Natural killer cell treated with Interleukin-12 subunit alpha and Interleukin-12 subunit beta and Interleukin-15 and Interleukin-18, amount 100 ng/mL, for 72 hours (primary cell): ENCODE measurements at places on chromosomes 3 and 15. TPM values are rescaled to one million over a fixed set of nuclear protein-coding genes. Genes with fewer than 3 reads are reported as not detected.
A peak's percentile ranks its signal among the peaks of the same experiment; 100 is the strongest.

- DNase-seq: no peak
- H3K4me3 ChIP-seq: no peak overlapping the region
- H3K36me3 ChIP-seq: no peaks in the 10 kb centered on the region
Measured at GRCh38 chr3:48370333-48370713, 1.7 kb upstream of the FBXW12 start.

DNA sequence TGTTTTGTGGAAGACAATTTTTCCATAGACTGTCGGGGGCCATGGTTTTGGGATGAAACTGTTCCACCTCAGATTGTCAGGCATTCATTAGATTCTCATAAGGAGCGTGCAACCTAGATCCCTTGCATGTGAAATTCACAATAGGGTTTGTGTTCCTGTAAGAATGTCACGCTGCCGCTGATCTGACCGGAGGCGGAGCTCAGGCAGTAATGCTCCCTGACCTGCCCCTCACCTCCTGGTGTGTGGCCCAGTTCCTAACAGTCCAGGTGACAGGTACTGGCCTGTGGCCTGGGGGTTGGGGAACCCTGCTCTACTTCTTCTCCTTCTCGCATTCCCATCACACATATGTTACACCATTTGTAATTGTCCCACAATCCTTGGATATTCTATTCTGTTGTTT, 11.0 kb downstream of the CHRNA7 start:
- H3K27ac ChIP-seq: no peak overlapping the region
- no peaks in the 10 kb centered on the region for H3K4me1 ChIP-seq
- DNase-seq: no peak
- H3K4me3 ChIP-seq: no peak overlapping the region

DNA sequence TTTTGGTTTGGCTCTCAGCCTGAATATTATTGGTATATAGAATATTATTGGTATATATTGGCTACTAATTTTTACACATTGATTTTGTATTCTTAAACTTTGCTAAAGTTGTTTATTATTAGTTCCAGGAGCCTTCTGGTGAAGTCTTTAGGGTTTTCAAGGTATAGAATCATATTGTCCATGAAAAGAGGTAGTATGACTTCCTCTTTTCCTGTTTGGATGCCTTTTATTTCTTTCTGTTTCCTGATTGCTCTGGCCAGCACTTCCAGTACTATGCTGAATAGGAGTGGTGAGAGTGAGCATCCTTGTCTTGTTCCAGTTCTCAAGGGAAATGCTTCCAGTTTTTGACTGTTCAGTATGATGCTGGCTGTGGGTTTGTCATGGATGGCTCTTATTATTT, 107.3 kb upstream of the LIPC start:
- no peak overlapping the region for H3K27ac ChIP-seq
- H3K4me3 ChIP-seq: no peak overlapping the region
- no peaks in the 10 kb centered on the region for H3K36me3 ChIP-seq
- no peak for DNase-seq
- no peaks in the 10 kb centered on the region for H3K4me1 ChIP-seq

The CNTN3 gene
- total RNA-seq: not detected

The SERPINI2 gene
- not detected for total RNA-seq

DNA sequence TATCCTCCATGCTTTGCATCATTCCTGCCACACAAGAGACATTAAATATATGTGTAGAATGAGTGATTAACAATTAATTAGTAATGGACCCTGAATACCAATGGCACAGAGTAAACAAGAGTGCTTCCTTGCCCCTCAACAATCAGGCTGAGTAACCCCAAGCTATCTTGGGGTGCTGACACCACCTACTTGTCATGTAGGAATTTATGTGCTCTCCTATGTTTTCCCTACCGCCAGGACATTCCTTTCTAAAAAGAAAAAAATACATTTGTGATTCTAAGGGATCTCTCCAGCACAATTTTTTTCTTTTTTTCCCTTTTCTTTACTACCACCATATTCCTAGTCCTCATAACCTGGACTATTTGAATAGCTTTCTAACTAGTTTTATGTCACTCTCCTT, 449.1 kb downstream of the MFSD1 start:
- no peaks in the 10 kb centered on the region for H3K27me3 ChIP-seq
- no peak overlapping the region for H3K4me3 ChIP-seq
- no peak for DNase-seq
- H3K27ac ChIP-seq: no peak overlapping the region
- no peaks in the 10 kb centered on the region for H3K4me1 ChIP-seq

GRCh38 chr3:29144361-29144760, 136.5 kb upstream of the RBMS3 start:
- no peak overlapping the region for H3K27ac ChIP-seq
- no peaks in the 10 kb centered on the region for H3K36me3 ChIP-seq
- H3K4me3 ChIP-seq: no peak overlapping the region

DNA sequence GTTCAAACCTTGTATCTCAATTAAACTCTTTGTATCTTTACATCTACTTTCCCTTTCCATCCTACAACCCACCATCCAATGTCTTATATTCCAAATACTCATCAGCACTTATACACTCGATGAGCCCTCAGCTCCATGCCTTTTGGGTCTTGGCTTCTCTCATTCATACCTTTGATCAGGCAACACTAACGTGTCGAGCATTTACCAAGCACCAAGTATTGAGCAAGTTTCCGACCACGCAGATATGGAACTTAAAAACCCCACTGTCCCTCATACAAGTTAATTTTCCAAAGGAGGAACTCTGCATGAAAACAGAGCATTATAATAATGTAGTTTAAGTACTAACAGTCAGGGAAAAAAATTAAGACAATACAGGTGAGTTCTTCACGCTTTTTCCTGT, 102.8 kb downstream of the IL1RAP start:
- no peaks in the 10 kb centered on the region for H3K27me3 ChIP-seq
- peaks cover 22% of the 10 kb centered on the region for H3K4me1 ChIP-seq
- H3K4me3 ChIP-seq: peak overlapping the region; percentile 59
- no peak for DNase-seq

DNA sequence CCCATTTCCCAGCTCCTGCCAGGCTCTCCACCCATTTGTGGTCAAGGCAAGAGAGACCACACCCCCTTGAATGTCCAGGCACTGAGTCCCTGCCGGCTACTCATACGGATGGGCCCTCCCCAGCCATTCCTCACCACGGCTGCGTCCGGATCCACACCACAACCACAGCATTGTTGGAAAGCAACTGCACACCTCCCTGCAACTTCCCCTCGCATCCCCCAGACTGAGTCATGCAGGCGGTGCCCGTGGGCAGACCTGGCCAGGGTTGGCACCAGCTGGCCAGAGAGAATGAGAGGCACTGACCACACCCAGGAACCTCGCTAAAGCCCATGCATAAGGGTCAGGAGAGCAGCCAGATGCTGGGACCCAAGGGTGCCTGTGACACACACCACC, 30.5 kb downstream of the LOXL1 start:
- peaks cover 12% of the 10 kb centered on the region for H3K4me1 ChIP-seq
- H3K4me3 ChIP-seq: no peak overlapping the region
- H3K36me3 ChIP-seq: no peaks in the 10 kb centered on the region
- H3K27ac ChIP-seq: no peak overlapping the region

The CHDH gene
- 0.39 TPM for total RNA-seq

- H3K36me3 ChIP-seq: no peaks in the 10 kb centered on the region
- H3K27me3 ChIP-seq: peaks cover 12% of the 10 kb centered on the region
- peak overlapping the region; percentile 35 for H3K27ac ChIP-seq
Measured at GRCh38 chr15:101393172-101393571, 96.3 kb downstream of the PCSK6 start.

DNA sequence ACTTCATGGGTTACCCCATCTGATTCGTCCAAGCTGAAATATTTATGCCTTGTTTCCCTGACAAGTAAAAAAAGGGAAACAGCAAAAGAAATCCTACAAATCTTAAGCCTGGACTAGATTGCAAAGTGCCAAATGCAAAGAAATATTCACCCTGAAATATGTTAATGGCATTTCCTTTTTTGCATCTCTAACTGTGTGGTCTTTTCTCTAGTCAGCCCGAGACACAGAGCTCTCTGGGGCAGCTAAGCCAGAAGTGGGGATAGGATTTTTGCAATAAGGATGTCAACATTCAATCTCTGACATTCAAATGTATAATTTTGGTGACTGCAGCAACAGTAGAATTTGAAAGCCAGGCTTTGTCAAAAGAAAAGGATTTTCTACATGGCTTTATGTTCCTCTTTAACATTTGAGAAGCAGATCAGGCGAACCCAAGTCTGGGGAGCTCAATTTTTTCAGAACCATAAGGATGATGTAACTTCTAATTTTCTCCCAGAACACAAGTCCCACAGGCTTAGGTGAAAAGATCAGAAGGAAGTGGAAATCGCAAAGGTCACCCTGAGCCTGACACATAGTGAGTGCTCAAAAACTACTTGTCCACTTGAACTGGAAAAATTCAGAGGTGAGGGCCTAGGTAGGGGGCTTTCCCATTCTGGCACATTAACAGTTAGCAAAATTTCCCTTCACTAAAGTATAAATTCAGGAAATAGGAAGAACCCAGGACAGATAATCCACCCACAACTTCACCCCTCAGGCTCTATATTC, 28.2 kb upstream of the KCNMB3 start:
- no peak for DNase-seq
- no peak overlapping the region for H3K4me3 ChIP-seq
- no peaks in the 10 kb centered on the region for H3K36me3 ChIP-seq
- H3K4me1 ChIP-seq: no peaks in the 10 kb centered on the region
- no peak overlapping the region for H3K27ac ChIP-seq

The TMEM202 gene
- not detected for total RNA-seq

The FOXB1 gene
- total RNA-seq: 0.10 TPM

GRCh38 chr3:128546646-128547045, 53.6 kb upstream of the GATA2 start:
- H3K4me3 ChIP-seq: no peak overlapping the region
- H3K36me3 ChIP-seq: peaks cover 12% of the 10 kb centered on the region
- DNase-seq: no peak

DNA sequence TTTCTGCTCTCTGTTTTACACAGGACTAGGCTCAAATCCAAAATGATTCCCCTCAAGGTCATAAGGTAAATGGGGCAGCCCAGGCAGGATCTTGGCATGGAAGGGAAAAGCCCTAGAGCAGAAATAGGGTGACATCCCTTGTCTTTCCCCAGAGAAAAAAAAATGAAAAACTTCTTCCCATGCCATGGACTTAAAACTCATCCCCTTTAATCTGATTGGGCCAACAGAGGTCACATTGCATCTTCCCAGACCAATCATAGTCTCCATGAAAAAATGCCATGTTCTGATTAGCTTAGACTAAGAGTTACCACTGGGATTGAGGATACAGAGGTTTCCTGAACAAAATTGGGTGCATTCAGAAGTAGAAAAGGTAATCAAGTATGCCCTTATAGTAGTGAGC, 241.3 kb upstream of the LRTM1 start:
- no peaks in the 10 kb centered on the region for H3K36me3 ChIP-seq
- no peak overlapping the region for H3K27ac ChIP-seq
- H3K27me3 ChIP-seq: no peaks in the 10 kb centered on the region
- no peak for DNase-seq
- no peaks in the 10 kb centered on the region for H3K4me1 ChIP-seq

DNA sequence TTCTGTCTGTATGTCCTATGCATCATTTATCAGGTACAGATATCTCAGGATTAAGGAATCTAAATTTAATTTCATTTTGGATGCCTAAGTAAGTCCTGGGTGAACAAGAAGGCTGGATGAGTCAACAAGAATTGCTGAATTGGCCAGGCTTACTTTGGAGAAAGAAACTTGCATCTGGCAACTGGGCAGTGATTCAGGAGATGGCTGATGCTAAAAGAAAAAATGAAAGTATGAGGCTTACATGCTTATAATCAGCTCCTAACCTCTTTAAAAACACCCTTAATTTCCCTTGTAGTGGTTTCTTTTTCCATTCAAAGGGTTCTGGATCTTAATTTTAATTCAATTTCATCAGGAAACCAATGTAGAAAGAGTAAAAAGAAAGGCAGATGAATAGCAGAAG, 228.8 kb upstream of the PEX5L start:
- no peaks in the 10 kb centered on the region for H3K4me1 ChIP-seq
- peaks cover 4% of the 10 kb centered on the region for H3K36me3 ChIP-seq
- no peak overlapping the region for H3K27ac ChIP-seq
- H3K27me3 ChIP-seq: no peaks in the 10 kb centered on the region

The KY gene
- not detected for total RNA-seq

DNA sequence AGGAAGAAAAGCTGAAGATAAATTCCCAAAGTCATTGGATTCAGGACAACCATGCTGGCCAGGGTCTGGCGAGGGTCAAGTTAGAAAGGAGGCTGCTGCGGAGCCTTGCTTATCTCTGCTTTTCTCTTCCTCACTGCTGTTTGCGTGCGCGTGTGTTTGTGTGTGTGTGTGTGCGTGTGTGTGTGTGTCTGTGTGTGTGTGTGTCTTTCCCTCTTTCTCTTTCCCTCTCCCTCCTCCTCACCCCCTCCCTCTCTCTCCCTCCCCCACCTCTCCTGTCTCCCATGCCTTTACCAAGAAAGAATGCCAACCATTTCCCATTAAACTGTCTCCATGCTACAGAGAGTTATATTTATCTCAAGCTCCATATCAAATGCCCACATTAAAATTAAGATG, at the start of gene COLQ:
Gene COLQ (minus strand): TSS at position 134 of the 393 bp plus-strand sequence. CDS start 81 bp downstream, at position 53.
- DNase-seq: no peak
- H3K36me3 ChIP-seq: no peaks in the 10 kb centered on the region
- H3K27ac ChIP-seq: peak within 1 kb of the TSS; percentile 98
- peaks cover 30% of the 10 kb centered on the region for H3K4me1 ChIP-seq
- peak within 1 kb of the TSS; percentile 91 for H3K4me3 ChIP-seq
